Midbrain (tissue), 1 donor: ENCODE measurements at places on chromosomes 3 and 15.
A peak's percentile ranks its signal among the peaks of the same experiment; 100 is the strongest.

- DNase-seq: no peak
These were observed 96.5 kb downstream of the CFAP20DC start for GRCh38 chr3:58953288-58953687.

- no peak for DNase-seq
These were observed 453.7 kb downstream of the NAALADL2 start for GRCh38 chr3:175312791-175313190.

DNA sequence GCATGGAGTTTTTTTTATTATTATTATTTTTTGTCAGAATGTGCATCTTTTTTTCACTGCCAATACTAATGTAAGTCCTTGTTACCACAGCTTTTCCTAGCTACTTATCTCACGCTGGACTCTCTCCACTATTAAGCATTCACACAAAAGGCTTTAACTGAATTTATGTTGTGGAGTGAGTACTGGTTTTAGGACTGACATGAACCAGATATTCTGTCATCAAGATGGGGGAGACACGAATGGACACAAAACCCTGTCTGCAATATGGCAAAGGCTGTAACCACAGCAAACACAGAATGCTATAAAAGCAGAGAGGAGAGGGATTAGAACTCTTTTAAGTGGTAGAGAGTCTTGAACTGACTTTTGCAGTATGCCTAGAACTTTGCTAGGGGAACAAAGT, 592.2 kb upstream of the TBL1XR1 start:
- DNase-seq: no peak

DNA sequence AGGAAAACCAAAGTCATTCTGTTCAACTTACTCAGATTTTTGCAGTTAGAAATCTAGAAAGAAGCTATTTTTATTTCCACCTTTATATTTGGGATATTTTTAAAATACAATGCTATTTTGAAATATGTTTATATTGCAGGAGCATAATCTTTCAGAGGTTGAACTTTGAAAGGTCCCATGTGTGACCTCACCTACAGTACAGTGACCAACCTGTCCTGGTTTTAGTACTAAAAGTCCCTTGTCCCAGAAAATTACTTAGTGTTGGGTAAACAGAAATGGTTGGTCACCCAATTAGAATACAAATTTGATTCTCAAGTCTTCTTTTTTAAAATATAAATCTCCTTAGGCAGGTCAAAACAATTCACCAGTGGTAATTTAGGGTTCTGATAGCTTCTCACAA, 141.6 kb upstream of the FRMD4B start:
- DNase-seq: no peak

DNA sequence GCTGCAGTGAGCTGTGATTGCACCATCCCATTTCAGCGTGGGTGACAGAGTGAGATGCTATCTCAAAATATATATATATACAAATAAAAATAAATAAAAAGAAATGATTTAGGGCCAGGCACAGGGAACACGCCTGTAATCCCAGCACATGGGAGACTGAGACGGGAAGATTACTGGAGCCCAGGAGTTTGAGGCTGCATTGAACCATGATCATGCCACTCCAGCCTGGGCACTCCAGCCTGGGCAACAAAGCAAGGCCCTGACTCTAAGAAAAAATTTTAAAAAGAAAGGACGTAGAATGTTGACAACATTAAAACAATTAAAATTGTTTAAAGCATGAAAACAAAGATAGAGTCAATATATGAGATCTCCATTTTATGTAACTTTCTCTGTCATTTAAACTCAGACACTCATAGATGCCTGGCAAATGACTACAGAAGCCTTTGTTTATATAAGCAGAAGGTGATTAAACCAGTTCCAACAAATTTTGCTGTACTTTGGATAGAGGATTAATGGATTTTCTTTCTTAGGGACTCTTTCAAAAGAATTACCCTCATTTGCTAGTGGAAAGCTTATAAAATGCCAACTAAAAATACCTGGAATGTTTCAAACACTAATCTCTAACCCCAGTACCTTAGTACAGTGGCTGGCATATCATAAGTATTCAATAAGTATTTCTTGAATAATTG, 10.7 kb upstream of the TRPM7 start:
- no peak for DNase-seq

DNA sequence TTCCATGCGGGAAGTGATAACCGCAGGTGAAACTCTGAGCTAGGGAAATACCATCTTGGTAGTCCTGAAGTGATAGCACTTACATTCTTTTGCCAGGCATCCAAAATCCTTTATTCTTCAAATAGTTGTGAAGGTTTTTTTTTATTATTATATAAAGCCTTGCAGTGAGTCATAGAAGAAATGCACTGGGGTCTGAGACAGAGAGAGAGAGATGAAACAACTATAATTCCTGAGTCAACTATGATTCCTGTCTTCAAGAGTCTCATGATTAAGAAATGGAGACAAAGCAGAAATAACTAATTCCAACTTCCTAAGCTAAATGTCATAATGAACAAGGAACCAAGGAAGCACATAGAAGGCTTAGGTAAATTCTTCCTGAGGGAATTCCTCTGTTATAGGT, 495.6 kb downstream of the LPP start:
- no peak for DNase-seq

- no peak for DNase-seq
These were observed 124.4 kb upstream of the MEF2A start for GRCh38 chr15:99441444-99441800.

DNA sequence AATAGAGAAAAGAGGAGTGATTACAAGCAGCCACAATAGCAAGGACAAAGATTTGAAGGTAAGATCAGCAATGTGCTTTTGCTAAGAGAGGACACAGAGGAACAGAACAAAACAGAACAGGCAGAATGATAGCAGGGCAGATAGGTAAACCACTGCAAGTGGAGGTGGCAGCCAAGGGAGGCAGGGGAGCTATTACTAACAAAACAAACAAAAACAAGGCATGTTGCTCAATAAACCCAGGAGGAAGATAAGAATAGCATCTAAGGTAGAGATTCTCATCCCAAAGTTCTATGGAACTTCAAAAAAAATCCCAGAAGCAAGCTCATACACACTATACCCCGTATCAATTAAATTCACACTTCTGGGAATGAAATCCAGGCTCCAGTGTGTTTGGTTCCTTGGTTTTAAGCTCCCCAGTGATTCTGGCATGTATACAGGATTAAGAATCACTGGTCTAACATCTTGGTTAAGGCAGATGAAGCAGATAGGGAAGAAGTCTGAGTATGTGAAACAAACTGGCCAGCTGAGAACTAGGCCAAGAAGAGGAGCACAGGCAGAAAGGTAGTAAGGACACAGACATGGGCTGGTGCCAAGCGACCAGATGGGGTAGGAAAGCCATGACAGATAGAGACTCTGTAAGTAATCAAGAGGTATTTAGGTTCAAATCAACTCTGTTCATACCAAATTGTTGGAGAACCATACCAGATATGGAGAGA, 189.2 kb downstream of the DTWD1 start:
- no peak for DNase-seq

- no peak for DNase-seq
These were observed 9.6 kb downstream of the CLDND1 start for GRCh38 chr3:98513091-98513511.

- DNase-seq: no peak
These were observed 21.7 kb downstream of the PLA2G4F start for GRCh38 chr15:42134617-42135245.

DNA sequence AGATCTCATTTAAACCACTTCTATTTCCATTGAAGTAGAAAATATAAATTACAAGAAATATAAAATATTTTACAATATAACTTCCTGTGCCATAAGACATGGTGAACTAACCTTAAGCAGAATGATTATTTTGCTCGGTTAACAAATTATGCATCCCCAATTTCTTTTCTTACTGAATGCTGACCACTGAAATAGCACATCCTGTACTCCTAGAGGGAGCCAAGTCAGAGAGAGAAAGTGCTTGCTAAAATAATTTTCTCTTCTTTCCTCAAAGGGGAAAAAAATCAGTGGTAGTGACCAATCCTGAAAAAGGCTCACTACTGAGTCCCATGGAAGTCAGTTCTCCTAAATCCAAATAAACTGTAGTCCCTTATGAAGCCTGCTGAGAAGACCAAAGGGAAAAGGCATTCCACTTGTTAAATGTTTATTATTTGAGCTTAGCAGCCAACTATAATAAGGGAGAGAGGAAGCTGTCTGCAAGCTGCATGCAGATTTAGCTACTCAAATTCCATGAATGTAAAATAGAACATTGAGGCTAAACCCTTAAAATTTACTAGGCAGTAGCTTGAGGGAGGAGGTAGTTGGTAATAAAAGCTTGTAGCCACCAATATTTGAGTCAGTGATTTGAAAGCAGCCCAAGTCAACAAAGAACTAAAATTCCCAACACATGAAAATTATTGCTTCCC, 33.1 kb downstream of the CEP152 start:
- DNase-seq: no peak

- DNase-seq: peak; percentile 11
These were observed 63.8 kb downstream of the TTC23 start for GRCh38 chr15:99185414-99186130.

DNA sequence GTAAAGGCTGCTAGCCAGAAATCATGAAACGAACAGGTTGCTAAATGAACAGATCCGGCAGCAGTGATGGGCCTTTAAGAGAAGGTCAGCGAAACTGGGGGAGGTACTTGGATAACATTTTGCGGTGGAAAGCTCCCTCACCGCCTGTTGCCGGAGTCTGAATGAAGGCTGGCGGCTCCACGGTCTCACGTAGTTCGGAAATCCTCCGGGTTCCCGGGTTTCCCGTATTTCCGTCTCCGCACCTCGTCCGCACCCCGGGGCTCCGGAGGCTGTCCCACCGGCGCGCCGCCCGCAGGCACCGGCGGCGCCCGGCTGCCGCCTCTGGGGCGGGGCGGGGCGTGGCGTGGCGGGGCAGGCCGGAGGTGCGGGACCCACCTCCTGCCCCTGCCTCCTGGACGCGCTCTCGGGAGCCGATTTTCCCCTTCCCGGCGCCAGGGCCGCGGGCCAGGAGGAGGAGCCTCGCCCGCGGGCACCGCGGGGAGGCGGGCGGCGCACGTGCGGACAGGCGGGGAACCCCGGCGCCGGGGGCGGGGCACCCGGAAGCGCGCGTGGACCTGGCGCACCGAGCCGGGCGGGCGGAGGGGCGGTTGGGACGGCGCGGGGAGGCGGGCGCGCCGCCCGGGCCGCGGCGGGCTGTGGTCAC, at the start of gene ZDHHC23:
ZDHHC23 (plus strand) TSS at position 642 of the 643 bp plus-strand sequence. CDS start 790 bp downstream, outside the sequence.
- DNase-seq: peak; percentile 24

- DNase-seq: no peak
These were observed 3.9 kb upstream of the PXYLP1 start for GRCh38 chr3:141227752-141228151.

GRCh38 chr3:171306631-171307030, 153.6 kb downstream of the TNIK start:
- peak; percentile 78 for DNase-seq

DNA sequence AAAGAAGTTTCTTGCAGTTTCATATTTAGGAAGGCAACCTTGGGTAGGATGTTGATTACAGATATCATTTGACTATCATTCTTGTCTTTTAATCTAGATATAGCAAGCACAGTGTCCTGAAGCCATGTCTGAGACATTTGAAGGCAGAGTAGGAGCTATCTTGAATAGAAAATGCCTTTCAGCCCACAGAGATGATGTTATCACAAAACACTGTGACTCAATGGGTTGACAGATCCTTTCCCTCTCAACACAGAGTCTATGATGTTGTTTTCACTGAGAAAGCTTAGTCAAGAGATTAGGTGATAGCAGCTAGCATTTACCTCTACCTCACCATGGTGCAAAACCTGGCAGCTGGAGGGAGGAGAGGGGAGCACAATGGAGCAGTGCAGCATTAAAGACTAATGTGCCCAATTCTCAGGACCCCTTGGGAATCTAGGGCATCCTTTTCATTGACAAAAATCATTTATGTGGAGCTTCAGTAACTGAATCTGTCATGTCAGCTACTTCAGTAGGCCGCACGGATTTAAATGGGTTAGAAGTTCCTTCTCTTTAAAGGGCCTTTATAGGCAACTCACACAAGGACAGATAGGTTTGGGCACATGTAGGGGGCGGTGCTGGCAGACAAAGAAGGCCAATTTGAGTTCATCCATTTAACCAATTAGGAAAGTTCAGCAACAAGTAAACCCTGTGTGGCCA, 121.8 kb downstream of the AGBL1 start:
- no peak for DNase-seq

DNA sequence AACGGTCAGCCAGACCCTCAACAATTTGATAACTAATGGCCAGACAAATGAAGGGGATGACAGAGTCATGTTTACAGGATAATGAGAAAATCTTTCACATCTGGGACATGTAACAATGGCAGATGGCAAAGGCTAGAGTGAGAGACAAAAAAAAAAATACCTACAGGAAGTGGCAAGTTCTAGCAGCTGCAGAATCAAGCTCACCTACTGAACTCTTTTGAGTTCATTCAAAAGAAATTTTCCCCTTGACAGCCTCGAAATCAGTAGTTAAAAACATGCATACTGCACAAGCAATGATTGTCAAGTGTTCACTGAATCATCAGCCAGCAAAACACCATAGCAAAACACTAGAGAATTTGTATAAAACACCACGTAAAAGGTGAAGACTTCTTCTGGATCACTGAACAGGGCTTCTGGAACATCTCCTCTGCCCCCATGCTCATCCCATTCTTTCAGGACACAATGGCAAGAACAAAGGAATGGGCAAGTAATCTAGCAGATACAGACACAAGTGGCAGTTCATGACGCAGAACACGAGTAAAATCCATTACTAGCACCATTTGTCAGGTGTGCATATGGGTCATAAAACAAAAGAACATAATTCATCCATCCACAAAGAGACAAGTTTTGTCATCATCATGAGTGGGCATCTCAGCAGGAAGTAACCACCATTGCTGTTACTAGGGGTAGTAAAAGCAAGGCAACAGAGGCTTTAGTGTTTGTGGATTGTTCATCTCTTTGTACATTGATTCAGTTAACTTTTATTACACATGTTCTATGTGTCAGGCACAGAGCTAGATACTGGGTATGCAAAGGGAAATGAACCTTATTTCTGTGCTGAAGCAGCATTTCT, 13.8 kb upstream of the KCNMB2 start:
- no peak for DNase-seq

GRCh38 chr3:53173107-53173506, 12.1 kb downstream of the PRKCD start:
- no peak for DNase-seq

- no peak for DNase-seq
These were observed 75.6 kb downstream of the DTWD1 start for GRCh38 chr15:49696433-49696832.

GRCh38 chr3:76685858-76686257, 354.0 kb upstream of the ROBO2 start:
- DNase-seq: no peak

DNA sequence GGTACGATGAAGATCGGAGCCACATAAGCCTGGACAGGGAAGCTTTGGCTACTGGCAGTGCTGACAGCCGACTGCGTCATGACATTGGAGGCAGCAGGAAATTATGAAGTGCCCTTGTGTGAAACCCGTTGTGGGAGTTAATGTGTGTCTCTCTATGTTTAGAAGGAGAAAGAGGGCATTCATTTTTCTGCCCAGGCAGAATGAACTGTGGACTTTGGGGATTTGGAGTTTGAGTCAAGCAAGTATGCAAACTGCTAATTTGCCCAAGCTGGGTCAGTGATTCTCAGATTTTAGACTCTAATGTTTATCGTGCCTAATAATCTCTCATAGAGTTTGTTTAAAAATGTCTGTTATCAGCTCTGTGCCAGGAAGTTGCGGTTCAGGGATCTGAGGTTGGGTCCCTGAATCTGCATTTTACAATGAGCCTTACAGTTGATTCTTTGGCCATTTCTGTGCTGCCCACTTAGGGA, 5.6 kb downstream of the CTXND1 start:
- DNase-seq: peak; percentile 57

- no peak for DNase-seq
These were observed 76.4 kb upstream of the SCN5A start for GRCh38 chr3:38725726-38726419.
